ENCODE measurements at places on chromosomes 5 and 9. TPM values are rescaled to one million over a fixed set of nuclear protein-coding genes. Genes with fewer than 3 reads are reported as not detected.

CHSY3 gene
- total RNA-seq = 8.8 TPM

TMEM174 gene
- total RNA-seq = not detected

STPG3 gene
- total RNA-seq = not detected

LRRTM2 gene
- total RNA-seq = under 0.01 TPM

NR5A1 gene
- not detected for total RNA-seq

ENTREP1 gene
- total RNA-seq = not detected

DDX4 gene
- total RNA-seq = not detected

TRIP13 gene
- total RNA-seq = 29.8 TPM

HMHB1 gene
- total RNA-seq = not detected

PRKAA1 gene
- 80.8 TPM for total RNA-seq

LCN9 gene
- not detected for total RNA-seq

MBLAC2 gene
- 8.1 TPM for total RNA-seq

ECPAS gene
- total RNA-seq = 116 TPM

PCDHA1 gene
- total RNA-seq = not detected

SPATA31D4 gene
- total RNA-seq = not detected

LTC4S gene
- not detected for total RNA-seq

CD72 gene
- 4.4 TPM for total RNA-seq

EDIL3 gene
- total RNA-seq = 0.37 TPM

SMIM33 gene
- not detected for total RNA-seq

PFN3 gene
- total RNA-seq = 1.1 TPM

TNC gene
- total RNA-seq = 93.6 TPM

TAS2R1 gene
- total RNA-seq = not detected

ZDHHC11B gene
- total RNA-seq = not detected

PCDHB14 gene
- 0.20 TPM for total RNA-seq

PKD2L2 gene
- not detected for total RNA-seq

ZBED3 gene
- total RNA-seq = 0.73 TPM

KIF12 gene
- not detected for total RNA-seq

SUSD3 gene
- total RNA-seq = 4.0 TPM

GNPDA1 gene
- total RNA-seq = 47.4 TPM

Measured in subcutaneous preadipocyte (primary cell).